IPS DF 6.9 (cell line): ENCODE measurements at places on chromosomes 1 and 21.
A peak's percentile ranks its signal among the peaks of the same experiment; 100 is the strongest.

GRCh38 chr1:21742578-21742977, 40.4 kb downstream of the USP48 start:
- H3K4me1 ChIP-seq: no peaks in the 10 kb centered on the region
- no peak for DNase-seq
- no peak overlapping the region for H3K27ac ChIP-seq

DNA sequence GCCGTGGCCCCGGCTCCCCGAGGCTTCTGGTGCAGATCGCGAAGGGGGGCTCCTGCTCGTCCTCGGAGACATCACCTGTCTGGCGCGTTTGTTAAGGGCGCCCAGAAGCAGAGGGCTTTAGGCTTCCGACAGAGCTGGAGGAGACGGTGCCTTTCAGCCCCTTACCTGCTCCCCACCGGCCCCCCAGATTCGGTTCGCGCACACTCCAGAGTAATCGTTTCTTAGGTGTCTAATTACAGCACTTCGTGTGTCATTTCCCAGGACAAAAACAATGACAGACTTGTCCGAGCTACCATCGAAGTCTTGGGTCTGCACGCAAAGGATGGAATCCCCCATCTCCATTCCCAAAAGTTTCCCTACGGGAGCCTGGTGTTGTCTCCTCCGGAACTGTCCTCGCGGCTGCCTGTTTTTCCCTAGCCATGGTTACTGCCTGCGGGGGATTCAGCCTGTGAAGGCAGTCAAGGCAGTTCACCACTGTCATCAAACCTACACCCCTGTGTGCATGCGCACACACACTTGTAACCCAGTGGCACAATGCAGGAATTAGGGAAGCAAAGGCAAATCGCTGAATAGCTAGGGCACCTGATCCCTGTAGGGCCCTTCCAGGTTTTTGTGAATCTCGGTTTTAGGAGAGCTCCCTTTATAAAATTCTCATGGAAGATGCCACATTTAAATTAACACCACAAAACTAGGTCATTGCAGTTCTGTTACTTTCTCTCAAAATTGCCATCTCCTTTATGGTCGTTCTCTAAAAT, 738 bp upstream of the CDC42BPA start:
- peak overlapping the region; percentile 81; the same call in 1 of the 2 replicates for H3K4me3 ChIP-seq
- H3K27ac ChIP-seq: no peak overlapping the region
- no peaks in the 10 kb centered on the region for H3K36me3 ChIP-seq

GRCh38 chr1:172851077-172851476, 192.2 kb downstream of the FASLG start:
- no peak overlapping the region for H3K27ac ChIP-seq
- no peaks in the 10 kb centered on the region for H3K36me3 ChIP-seq
- no peak overlapping the region for H3K4me3 ChIP-seq
- DNase-seq: no peak
- no peaks in the 10 kb centered on the region for H3K27me3 ChIP-seq

GRCh38 chr1:113455374-113455773, 65.1 kb downstream of the MAGI3 start:
- DNase-seq: no peak
- no peak overlapping the region for H3K4me3 ChIP-seq
- H3K27me3 ChIP-seq: no peaks in the 10 kb centered on the region
- H3K4me1 ChIP-seq: no peaks in the 10 kb centered on the region

GRCh38 chr1:8362701-8363101, 44.8 kb downstream of the SLC45A1 start:
- no peak for DNase-seq
- peaks cover 36% of the 10 kb centered on the region for H3K36me3 ChIP-seq
- no peak overlapping the region for H3K27ac ChIP-seq
- no peak overlapping the region for H3K4me3 ChIP-seq
- H3K27me3 ChIP-seq: no peaks in the 10 kb centered on the region

- H3K27me3 ChIP-seq: no peaks in the 10 kb centered on the region
- H3K4me3 ChIP-seq: no peak overlapping the region
- no peaks in the 10 kb centered on the region for H3K36me3 ChIP-seq
- no peak overlapping the region for H3K27ac ChIP-seq
- no peak for DNase-seq
Measured at GRCh38 chr1:198491596-198491995, 48.9 kb downstream of the ATP6V1G3 start.

- no peaks in the 10 kb centered on the region for H3K36me3 ChIP-seq
- H3K4me3 ChIP-seq: no peak overlapping the region
- H3K27ac ChIP-seq: no peak overlapping the region
- DNase-seq: no peak
Measured at GRCh38 chr1:55441489-55441888, 226.3 kb upstream of the USP24 start.

GRCh38 chr21:25756190-25756932, 21.6 kb downstream of the GABPA start:
- no peaks in the 10 kb centered on the region for H3K36me3 ChIP-seq
- DNase-seq: no peak
- H3K27ac ChIP-seq: no peak overlapping the region
- no peak overlapping the region for H3K4me3 ChIP-seq
- no peaks in the 10 kb centered on the region for H3K27me3 ChIP-seq
- H3K4me1 ChIP-seq: no peaks in the 10 kb centered on the region

DNA sequence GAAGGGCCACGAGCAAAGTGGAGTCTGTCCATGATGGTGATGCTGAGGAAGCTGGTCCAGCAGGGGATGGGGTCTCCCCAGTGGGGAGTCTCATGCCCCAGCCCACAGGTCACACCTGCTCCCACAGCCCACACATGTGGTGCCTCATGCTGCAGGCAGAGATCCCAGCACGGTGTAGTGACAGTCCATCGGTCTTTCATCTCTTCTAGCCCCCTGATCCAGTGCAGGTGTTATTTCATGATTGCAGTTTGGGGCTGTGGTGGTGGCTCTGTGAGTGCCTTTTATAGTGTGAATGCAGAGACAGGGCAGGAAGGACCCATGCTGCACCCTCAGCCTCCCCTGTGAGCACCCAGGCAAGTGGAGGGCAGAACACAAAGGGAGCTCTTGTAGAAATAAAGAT, 45.0 kb downstream of the UBASH3A start:
- H3K36me3 ChIP-seq: no peaks in the 10 kb centered on the region
- DNase-seq: no peak
- H3K4me1 ChIP-seq: no peaks in the 10 kb centered on the region
- no peak overlapping the region for H3K4me3 ChIP-seq
- no peak overlapping the region for H3K27ac ChIP-seq

DNA sequence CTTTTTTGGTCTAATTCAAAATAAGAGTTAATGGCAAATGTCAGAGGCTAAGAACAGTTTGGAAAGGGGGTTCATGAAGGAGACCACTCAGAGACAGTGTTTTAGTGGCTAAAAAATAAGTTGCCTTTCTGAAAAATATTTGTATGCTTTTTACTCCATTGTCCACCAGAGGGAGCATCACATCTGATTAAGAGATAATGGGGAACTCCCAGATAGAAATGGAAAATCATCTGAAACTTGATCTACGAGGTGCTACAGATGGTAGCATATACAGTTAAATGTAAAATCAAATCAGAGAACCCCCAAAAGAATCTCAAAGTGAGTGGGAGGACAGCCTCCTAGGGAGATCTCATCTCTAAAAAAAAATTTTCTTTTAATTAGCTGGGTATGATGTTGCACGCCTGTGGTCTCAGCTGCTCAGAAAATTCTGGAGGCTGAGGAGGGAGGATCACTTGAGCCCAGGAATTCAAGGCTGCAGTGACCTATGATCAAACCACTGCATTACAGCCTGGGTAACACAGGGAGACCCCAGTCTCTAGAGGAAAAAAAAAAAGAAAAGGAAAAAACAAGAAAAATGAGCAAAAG, 9.7 kb downstream of the SMYD3 start:
- no peak overlapping the region for H3K4me3 ChIP-seq
- H3K27me3 ChIP-seq: no peaks in the 10 kb centered on the region
- peaks cover under 1% of the 10 kb centered on the region; the same call in 1 of the 2 replicates for H3K4me1 ChIP-seq

DNA sequence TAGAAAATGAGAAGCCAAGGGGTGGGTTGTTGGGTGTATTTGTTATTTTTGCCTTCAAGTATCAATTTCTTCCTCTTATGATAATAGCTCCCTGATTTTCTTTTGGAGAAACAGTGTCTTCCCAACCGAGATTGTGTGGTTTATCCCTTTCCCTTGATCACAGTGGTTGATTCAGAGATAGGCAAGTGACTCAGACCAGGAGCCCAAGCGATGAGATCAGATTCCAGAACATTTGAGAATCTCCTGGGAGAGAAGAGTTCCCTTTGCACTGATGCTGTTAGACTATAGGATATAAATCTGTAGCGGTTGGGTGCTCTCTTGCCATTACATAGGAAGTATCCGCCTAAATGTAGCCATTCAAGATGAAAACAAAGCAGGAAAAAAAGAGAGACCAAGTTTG, 90.1 kb upstream of the WDR26 start:
- H3K4me3 ChIP-seq: no peak overlapping the region
- no peak for DNase-seq
- H3K36me3 ChIP-seq: no peaks in the 10 kb centered on the region
- H3K4me1 ChIP-seq: 0 out of 2 replicates have a peak, but pooled peaks cover 2% of the 10 kb centered on the region
- H3K27me3 ChIP-seq: no peaks in the 10 kb centered on the region

GRCh38 chr1:243315893-243316292, 60.1 kb downstream of the SDCCAG8 start:
- H3K4me3 ChIP-seq: no peak overlapping the region
- H3K27ac ChIP-seq: no peak overlapping the region
- H3K4me1 ChIP-seq: no peaks in the 10 kb centered on the region
- H3K27me3 ChIP-seq: no peaks in the 10 kb centered on the region
- no peak for DNase-seq

- H3K4me1 ChIP-seq: peaks cover 2% of the 10 kb centered on the region; the same call in 1 of the 2 replicates
- H3K36me3 ChIP-seq: no peaks in the 10 kb centered on the region
- no peak for DNase-seq
- no peak overlapping the region for H3K27ac ChIP-seq
Measured at GRCh38 chr1:16081636-16082035, 8.2 kb upstream of the FAM131C start.

DNA sequence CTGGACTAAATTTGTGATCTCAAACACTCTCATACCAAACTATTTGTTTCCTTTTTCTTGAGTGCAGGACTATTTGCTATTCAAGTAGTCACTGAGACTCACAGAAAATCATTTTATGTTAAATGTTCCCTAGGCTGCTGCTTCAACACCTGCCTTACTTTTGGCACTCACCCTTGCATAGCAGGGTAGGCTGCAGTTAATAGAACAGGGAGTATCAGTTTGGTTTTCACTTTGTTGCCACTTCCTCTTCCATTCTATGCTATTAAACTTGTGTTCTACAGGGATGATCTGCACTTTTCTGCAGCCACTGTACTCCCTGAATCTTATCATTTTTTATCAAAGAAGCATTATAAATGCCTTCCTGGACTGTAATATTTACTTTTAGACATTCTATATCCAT, 148.7 kb upstream of the PRMT6 start:
- H3K4me1 ChIP-seq: no peaks in the 10 kb centered on the region
- no peaks in the 10 kb centered on the region for H3K36me3 ChIP-seq
- no peak for DNase-seq
- H3K4me3 ChIP-seq: no peak overlapping the region
- no peaks in the 10 kb centered on the region for H3K27me3 ChIP-seq

DNA sequence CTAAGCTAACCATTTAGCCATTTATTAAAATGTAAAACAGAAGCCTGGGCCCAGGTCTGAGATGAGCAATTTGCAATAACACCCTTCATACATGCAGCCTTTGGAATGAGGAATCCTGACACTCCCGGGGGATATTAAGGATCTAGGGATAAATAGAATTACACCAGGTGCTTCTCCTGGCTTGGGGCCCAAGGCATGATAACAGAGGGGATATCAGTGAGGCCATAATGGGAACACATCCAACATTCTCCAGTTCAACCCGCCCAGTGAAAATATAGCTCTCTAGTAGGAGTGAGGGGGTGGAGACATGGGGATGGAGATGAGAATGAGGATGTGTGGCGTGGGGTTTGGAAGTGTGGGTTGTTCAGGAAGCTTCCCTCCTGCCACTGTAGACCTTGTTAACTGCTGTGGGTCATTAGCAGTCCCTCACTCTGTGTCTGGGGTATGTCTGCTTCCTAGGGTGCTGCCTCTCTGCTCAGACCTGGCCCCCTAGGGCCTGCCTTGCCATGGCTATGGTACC, 57.9 kb upstream of the KANK4 start:
- no peaks in the 10 kb centered on the region for H3K27me3 ChIP-seq
- H3K4me3 ChIP-seq: no peak overlapping the region
- no peak for DNase-seq
- H3K36me3 ChIP-seq: no peaks in the 10 kb centered on the region
- no peaks in the 10 kb centered on the region for H3K4me1 ChIP-seq

GRCh38 chr1:112059679-112060078, 70.2 kb upstream of the KCND3 start:
- H3K27ac ChIP-seq: no peak overlapping the region
- H3K4me3 ChIP-seq: no peak overlapping the region
- H3K36me3 ChIP-seq: no peaks in the 10 kb centered on the region
- H3K4me1 ChIP-seq: no peaks in the 10 kb centered on the region

GRCh38 chr1:7263021-7263960, 478.0 kb downstream of the CAMTA1 start:
- no peaks in the 10 kb centered on the region; the same call in 1 of the 2 replicates for H3K4me1 ChIP-seq
- no peaks in the 10 kb centered on the region for H3K27me3 ChIP-seq
- H3K4me3 ChIP-seq: no peak overlapping the region
- DNase-seq: no peak
- no peaks in the 10 kb centered on the region for H3K36me3 ChIP-seq
- no peak overlapping the region for H3K27ac ChIP-seq

- no peak for DNase-seq
- peak overlapping the region; percentile 17; the same call in 1 of the 2 replicates for H3K4me3 ChIP-seq
- H3K27ac ChIP-seq: no peak overlapping the region
- H3K27me3 ChIP-seq: peaks cover 58% of the 10 kb centered on the region
- peaks cover 6% of the 10 kb centered on the region; the same call in 1 of the 2 replicates for H3K4me1 ChIP-seq
Measured at GRCh38 chr21:36709030-36709867, 10.3 kb downstream of the SIM2 start.

DNA sequence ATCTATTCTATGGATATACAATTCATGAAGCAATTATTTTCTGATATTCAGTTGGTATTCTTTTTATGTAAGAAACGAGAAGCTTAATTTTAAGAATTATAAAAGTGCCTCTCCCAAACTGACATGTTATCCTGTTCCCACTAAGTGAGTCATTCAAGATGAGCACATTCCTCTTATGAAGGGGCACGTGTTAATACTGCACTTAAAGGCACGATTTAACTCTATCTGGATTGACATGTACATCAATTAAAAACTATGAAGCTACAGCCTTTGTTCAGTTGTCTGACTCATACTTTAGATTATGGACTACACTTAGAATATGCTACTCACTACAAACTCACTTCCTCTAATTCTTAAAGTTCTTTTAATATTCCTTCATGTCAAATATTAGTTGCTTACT, 111.6 kb downstream of the CYYR1 start:
- H3K4me3 ChIP-seq: no peak overlapping the region
- no peaks in the 10 kb centered on the region for H3K27me3 ChIP-seq
- no peaks in the 10 kb centered on the region for H3K36me3 ChIP-seq
- H3K27ac ChIP-seq: no peak overlapping the region
- no peak for DNase-seq

- no peaks in the 10 kb centered on the region for H3K36me3 ChIP-seq
- DNase-seq: no peak
- H3K27me3 ChIP-seq: no peaks in the 10 kb centered on the region
- H3K27ac ChIP-seq: no peak overlapping the region
- no peaks in the 10 kb centered on the region for H3K4me1 ChIP-seq
Measured at GRCh38 chr1:117564227-117565075, 41.4 kb upstream of the TENT5C start.

GRCh38 chr1:100903777-100904176, 7.9 kb downstream of the SLC30A7 start:
- no peaks in the 10 kb centered on the region for H3K36me3 ChIP-seq
- no peak overlapping the region for H3K27ac ChIP-seq
- H3K4me1 ChIP-seq: no peaks in the 10 kb centered on the region
- DNase-seq: no peak
